HT1080 (cell line): ENCODE measurements at places on chromosomes 6 and 20. TPM values are rescaled to one million over a fixed set of nuclear protein-coding genes. Genes with fewer than 3 reads are reported as not detected.

DNA sequence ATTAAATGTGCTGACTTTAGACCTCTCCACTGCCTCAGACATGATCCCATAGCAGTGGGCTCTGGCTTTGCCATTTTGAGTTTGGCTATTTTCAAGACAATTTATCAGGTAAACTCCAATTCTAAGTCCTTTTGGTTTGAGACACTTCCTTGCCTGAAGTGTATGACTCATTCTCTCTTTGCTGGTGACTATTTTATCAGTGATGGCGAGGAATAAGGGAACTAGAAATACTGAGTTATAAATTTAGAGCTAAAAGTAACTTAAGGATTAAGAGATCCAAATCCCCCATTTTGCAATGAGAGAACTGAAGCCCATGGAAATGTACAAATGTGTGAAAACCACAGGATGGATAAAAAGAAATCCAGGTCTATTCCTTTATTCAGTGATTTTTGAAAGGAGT lies 30.9 kb upstream of the CD83 start:
- DNase-seq: no peak

DNA sequence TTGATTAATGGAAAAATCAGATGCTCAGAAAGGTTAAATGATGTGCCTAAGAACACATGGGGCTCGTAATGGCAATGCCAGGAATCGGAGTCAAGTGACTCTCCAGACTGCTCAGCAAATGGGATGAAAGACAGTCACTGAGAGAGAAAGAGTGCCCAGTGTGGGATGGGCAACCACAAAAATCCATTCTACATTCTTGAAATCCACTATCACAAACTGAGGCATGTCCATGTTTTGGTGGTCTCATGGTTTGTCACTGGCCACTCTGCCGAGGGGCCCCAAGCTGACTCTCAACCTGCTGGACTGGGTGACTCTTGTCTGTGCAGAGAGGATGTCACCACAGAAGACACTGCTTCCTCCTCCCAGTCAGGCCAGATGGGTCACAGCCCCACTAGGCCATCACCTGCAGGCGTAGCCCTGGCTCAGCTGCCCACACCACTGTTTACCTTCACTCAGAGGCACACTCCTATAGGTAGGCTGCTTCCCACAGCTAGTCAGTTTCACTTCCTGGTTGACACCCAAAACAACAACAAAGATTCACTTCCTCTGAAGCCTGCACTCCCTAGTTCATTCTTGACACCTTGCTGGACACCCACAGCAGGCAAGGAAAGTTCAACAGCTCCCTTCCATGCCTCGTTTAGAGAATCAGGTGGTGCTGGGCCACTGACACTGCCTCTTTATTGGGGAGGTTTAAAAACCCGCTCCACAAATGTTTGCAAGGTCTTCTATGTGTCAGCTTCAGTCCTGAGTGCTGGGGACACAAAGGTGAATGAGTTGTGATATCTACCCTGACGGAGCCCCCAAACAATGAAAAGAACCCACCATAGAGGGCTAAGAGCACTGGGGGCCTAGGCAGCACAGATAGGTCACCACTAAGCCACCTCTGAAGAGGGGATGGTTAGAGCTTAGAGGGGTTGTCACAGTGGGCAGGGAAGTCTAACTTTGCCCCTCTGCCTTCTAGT lies 21.7 kb downstream of the MAP1LC3A start:
- DNase-seq: peak; percentile 11

GRCh38 chr6:113511100-113511499 lies 346.0 kb upstream of the MARCKS start:
- DNase-seq: no peak

GRCh38 chr6:74585753-74586152 lies 620.1 kb downstream of the COL12A1 start:
- no peak for DNase-seq

DNA sequence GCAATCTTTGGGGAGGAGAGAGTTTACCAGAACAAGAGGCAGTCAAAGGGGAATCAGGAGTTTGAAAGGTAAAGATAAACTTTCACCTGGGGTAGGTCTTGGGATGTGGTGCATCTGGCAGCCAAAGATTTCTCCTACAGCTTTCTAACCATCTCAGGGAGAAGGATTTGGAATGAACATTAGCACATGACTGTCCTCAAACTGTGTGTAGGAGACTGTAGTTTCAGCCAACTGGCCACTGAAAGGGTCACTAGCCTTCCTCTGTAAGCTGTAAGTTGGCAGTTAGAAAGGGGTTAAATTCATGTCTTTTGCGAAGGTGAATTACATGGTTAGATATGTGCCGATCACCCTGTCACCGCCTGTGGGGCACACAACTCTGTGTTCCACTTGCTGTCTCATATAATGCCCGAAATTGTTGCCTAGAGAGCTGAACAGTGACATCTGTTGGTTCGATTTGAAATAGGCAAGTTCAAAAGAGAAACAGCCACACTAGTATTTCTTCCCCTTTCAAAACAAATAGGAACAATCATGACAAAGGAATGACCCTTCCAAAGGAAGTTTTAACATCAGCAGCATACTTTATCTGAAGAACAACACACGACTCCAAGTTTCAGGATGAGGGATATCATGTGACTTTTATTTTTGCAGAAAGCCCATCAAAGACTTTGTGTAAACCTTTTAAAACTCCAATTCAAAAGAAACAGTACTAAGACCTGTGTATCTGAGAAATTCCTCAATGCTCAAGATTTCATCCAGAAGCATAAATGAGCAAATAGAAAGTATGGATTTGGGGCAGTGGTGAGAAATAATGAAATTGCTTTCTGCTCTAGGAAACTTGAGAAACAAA lies 1.1 kb upstream of the OPN5 start:
- peak; percentile 84 for DNase-seq

Gene CDH4
- total RNA-seq: 9.0 and 10.8 TPM in 2 replicates
